ENCODE measurements at places on chromosomes 4 and X.

- DNase-seq: no peak
Measured at GRCh38 chrX:133859336-133859735, 126.1 kb downstream of the GPC3 start.

DNA sequence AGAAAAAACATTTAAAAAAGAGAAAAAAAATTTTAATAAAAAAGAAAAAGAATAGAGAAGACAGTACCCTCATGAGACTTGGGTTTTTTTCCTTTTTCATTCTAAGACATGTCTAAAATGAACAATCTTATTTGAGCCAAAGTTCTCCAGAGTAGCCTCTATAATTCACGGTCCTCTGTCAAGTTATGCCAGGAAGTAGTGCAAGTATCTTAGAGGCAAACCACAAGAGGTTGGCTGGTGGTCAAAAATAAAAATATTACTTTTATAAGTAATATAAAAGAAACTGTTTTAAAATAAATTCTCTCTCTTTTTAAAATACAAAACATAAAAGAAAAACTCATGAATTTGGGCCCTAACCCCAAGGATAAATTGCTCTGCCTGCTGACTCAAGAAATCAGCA is 26.5 kb downstream of the HNRNPDL start:
- DNase-seq: no peak

DNA sequence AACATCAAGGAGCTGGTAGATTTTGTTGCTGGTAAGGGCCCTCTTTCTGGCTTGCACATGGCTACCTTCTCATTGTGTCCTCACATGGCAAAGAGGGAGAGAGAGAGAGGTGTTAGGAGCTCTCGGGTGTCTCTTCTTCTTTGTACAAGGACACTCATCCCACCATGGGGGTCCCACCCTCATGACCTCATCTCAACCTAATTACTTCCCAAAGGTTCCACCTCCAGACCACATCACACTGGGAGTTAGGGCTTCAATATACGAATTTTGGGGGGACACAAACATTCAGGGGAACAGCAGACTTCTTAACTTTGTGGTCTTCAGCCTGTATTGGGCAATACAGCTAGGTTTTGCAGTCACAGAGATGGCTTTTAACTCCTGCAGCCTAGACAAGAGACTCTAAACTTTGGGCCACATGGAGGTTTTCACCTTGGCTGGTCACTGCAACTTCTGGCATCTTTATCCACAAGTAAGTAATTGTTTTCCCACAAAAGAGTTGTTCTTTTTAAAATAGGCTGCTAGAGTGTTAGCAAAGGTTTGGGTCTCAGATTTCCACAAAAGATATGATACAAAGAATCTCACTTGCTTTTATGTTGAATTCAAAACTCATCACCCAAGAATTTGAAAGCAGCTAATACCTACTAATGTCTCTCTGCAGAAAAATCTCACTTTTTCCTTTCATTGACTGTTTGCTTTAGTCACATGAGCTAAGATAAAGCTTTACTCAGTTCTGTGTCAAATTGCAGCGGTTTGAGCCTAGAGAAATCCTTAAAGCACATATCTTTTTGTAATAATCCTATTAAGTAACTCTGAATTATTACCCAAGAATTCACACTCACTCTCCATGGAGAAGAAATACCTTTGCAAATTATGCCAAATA is 39.6 kb upstream of the BBS12 start:
- DNase-seq: no peak

DNA sequence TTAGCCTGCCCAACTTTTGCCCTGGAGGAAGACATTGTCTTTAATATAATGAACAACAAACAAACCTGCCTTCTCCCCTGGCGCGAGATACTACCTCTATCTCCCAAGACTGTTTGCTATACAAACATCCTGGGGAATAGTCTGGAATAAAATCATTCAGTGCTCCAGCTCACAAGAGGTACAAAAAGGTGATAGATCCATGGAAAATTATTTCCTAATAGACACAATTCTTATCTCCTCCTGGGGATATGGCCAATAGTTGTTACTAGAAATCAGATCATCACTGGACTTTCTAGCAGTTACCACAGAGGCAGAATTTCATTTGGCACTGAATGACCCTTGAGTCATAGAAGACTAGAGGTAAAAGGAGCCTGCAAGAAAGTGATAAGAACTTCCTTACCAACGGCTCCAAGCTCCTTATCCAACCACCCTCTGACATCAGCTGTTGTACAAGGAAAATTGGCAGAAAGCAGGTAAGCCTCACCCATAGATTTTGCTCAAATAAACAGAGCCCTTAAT is 38.1 kb downstream of the MID1 start:
- no peak for DNase-seq

DNA sequence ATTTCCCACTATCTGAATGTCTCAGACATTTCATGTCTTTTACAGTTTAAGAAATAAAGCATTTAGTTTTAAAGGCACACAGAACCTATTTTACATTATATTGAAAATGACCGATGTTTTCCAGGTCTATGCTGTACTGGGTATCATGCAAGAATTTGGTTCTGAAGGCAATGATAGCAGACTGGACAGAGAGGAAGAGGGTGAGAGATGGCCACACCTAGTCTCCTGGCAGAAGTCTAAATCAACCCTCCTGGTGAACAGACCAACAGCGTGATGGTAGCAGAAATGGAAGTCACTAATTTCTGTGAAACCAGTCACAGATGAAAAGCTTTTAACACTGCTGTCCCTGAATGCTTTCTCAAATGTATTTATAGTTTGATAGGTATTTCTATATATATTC is 41.9 kb downstream of the MID1 start:
- no peak for DNase-seq

- DNase-seq: no peak
Measured at GRCh38 chr4:129515356-129515755, 419.4 kb downstream of the C4orf33 start.

DNA sequence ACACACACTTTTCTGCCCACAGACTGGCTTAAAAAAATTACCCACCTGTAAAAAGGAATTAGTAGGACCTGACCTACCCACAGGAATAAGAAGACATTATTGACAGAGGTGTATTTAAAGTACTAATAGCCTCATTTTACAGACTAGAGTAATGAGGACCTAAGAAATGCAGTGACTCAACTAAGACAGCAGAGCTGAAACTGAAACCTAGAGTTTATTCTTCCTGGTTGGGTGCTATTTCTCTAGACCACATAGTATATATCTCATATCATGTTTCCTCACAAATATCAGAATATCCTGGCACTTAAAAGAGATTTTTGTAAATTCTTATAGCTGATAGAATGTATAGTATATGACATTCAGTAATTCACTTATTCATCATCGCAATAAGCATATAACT is 435.0 kb downstream of the MAGEE1 start:
- no peak for DNase-seq

DNA sequence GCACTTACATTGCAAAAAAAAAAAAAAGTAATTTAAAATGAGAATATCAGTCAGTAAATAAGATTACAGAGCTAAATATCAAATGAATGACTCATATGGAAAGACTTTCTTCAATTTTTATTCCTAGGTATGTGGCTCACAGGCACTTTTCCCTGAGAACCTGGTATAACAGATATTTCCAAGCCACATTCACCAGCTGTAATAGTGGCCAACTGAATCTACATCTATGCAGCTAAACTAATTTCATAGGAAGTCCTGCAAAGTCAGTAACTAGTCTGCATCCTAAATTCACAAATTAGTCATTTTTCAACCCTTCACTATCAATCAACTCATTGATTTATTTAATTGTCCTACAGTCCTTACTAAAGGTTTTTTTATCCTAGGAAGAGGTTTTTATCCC is 5.6 kb downstream of the PDE5A start:
- no peak for DNase-seq

- DNase-seq: no peak
Measured at GRCh38 chrX:139739138-139739537, 31.2 kb upstream of the MCF2 start.

DNA sequence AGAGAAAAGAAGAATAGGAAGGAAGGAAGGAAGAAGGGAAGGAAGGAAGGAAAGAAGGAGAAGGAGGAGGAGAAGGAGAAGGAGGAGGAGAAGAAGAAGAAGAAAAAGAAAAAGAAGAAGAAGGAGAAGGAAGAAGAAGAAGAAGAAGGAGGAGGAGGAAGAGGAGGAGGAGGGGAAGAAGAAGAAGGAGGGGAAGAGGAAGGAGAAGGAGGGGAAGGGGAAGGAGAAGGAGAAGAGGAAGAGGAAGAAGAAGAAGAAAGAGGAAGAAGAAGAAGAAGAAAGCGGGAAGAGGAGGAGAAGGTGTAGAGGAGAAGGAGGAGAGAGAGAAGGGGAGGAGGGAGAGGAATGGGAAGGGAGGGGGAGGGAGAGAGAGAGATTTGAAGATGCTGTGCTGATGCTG is 22.6 kb downstream of the CCKAR start:
- DNase-seq: no peak

- DNase-seq: no peak
Measured at GRCh38 chr4:117068120-117068519, 17.3 kb downstream of the TRAM1L1 start.

DNA sequence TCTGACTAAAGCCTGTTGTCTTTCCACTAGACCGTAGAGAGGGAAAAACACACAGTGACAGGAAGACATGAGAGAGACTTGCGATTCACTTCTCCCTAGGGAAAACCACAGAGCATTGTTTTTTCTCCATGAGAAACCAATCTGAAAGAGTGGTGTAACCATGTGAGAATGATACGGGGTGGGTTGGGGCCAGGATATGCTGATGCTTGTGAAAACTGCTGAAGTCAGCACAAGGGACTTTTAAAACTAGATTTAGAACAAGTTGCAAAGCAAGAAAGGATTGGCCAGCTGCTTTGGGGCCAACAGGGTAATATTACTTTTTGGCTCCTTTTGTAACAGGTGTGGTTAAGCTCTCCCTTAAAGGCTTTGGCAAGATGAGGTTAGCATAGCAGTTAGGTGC is 66.1 kb downstream of the NHSL2 start:
- DNase-seq: no peak

- no peak for DNase-seq
Measured at GRCh38 chrX:11117745-11118144, 6.6 kb downstream of the HCCS start.

GRCh38 chrX:136473663-136474062 is 14.1 kb upstream of the BRS3 start:
- no peak for DNase-seq

DNA sequence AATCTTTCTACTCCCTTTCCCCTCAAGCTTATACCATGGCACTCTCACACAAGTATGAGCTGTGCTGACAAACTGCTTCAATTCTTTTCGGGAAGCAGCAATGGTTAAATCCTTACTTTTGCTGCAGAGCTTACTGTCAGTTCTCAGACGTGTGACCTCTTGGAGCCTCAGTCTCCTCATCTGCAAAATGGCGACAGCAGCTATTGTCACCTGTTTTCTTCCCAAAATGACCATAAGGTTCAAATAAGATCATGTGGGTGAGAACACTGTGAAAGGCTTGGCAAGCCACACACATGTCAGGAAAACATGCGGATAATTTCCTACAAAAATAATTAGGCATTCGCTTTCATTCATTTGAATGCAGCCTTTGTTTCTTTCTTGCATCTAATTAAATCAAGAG is 36.8 kb upstream of the IRF2 start:
- no peak for DNase-seq
